Gastroesophageal sphincter (tissue), 4 donors: ENCODE measurements at places on chromosomes 5 and 9. TPM values are rescaled to one million over a fixed set of nuclear protein-coding genes. Genes with fewer than 3 reads are reported as not detected.
A peak's percentile ranks its signal among the peaks of the same experiment; 100 is the strongest.

DNA sequence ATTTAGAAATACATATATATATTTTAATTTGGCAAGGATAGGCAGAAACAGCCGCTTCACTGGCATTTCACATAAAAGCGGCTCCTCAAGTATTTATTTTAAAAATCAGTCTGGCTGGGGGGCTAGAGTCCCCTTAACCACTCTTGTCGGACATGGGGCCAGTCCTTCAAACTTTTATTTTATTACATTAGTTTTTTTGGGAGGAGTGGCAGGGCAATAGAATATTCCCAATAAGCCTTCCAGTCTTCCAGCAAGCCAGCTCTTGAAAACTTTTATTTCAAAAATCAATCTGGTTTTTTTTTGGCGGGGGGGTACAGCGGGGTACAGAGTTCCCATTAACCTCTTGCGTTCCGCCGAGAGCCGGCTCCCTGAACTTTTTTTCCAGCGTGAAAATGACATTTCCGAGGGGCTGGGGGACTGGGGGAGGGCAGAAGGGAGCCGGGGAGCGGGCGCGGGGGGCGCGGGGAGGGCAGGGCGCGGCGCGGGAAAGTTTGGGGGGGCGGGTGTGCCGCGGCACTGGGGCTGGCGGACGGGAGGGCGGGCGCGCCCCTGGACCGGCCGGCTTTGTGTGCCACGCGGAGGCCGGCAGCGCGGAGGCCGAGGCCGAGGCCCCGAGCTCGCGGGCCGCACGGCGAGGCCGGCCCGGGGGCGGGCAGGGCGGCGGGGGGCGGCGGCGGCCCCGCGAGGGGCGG is 504 bp upstream of the ZNF618 start:
- ATAC-seq: peak; percentile 47

- no peak for ATAC-seq
Observed at GRCh38 chr9:128233817-128234406, 30.7 kb downstream of the DNM1 start.

DNA sequence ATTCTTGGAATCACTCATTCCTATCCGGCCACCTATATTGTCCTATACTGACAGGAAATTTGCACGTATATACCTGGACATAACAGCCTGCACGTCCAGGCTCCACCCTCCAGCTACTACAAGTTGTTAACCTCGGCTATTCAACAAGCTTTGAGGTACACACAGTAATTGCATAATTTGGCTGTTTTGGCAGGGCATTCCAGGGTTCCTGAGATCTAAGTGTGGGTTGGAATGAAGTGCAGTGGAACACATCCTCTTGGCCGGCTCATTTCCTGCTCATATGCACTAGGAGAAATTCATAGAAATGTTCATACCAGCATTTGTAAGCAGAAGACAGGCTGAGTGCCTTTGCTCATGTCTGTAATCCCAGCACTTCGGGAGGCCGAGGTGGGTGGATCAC is 222.3 kb downstream of the FBXL7 start:
- no peak for ATAC-seq

DNA sequence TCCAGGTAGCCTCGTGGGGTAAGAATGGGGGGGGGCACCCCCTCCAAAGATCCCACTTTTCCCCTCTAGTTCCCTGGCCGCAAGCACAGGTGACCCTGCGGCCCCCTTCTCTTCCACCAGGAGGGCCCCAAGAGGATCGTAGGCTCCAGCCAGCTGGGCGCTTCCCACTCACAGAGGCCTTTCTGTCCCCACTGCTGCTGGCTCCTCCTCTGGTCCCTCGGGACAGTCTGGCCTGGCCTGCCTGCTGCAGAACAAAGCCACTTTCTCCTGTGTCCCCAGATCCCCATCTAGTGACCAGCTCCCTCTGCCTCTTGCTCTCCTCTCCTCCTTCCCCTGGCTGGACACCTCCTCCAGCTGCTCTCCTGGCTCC is 534 bp upstream of the SAPCD2 start:
- ATAC-seq: peak; percentile 21

Gene PCDHA6
- total RNA-seq: 0.31 TPM

Gene S1PR3
- 193 TPM for total RNA-seq
